AML-193 (cell line): ENCODE measurements at places on chromosomes 3 and 15.

GRCh38 chr3:170211668-170212067, 10.6 kb upstream of the PRKCI start:
- DNase-seq = no peak

- no peak for DNase-seq
These were observed 393.9 kb downstream of the RAP2B start for GRCh38 chr3:153555919-153556318.

- DNase-seq = no peak
These were observed 53.2 kb downstream of the TM4SF4 start for GRCh38 chr3:149527531-149528339.

DNA sequence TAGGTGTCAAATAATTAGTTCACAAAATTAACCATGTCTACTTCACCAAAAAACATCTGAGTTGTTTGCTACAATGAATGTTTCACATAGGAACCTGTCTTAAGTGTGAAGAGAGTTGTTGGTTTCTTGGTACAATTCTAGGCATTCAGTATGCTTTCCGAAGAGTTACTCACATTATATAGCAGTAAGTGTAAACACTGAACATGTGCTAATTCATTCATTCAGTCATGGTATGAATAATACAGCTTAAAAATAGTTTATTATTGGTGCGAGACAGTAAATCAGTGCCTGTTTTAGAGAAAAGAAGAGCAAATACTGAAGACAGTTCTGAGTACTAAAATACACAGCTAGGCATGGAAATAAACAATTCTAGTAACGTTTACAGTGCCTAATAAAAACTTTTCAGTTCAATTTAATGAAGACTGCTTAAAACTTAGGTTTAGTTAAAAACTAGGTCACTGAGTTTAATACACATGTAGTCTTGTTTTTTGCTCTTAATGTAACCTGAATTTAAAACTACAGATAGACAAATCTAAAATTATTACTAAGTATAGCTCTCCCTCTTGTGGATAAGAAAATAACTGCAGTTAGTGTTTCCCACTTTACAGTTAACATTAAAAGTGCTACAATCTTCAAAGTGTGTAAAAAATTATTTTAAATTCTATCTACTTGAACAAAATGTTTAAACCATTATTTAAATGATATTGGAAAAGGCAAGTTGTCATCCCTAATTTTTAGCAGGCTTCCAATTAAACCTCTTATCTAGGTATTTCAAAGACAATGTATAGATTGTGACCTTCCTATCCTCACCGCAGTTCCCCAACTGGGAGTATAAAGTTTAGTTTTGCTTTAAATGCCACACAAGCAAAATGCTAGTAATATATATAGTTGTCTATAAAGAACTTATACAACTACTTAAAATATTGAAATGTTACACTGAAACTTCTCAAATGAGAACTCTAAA, 20.1 kb upstream of the ZCWPW2 start:
- DNase-seq = peak; percentile 53

DNA sequence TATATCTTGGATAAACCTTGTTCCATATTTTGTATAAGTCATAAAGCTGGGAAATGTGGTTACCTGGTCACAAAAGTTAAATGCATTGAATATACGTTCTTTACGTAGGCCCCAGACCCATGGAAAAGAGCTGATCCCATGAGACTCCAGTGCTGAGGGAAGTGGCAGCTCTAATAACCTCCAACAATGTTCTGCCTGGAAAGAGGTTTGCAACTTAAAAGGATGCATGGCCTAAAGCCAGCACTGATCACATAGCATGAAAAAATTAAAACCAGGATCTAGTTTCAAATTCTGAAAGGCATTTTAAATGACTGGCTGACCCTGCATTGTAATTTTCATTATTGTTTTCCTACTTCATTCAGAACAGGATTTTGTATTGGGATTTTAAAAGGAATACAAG, 27.9 kb upstream of the STRIT1 start:
- DNase-seq = no peak

DNA sequence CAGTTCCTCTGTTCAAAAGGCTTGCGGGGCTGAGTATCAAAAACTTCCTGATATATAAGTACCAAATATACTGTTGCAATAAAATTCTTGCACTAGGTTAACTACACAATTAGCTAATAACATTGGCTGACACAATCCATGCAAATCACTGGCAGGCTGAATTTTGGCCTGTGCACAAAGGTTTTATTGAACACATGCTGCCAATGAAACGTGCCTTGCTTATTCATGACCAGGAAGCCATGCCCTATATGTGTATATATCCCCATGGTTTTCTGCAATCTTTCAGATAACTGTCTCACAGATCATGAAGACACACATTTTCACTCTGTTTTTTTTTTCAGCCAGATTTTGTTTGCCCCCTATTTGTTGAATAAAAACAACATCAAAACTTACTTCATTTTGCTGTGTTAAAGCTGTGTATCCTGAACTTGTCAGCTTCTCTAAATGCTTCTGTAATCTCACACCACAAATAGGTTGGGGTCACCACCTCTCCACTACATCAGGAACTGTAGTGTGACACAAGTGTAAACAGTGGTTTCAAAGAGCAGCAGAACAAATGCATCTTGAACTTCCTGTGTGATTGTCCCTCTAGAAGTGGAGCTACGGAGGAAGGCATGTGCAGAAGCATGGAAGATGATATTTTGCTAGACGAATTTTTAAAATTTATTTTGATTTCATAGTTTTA, 920.7 kb upstream of the NR2F2 start:
- no peak for DNase-seq

- DNase-seq = peak; percentile 84
These were observed 16.2 kb downstream of the XPC start for GRCh38 chr3:14162178-14162577.

GRCh38 chr3:152222327-152222726, 46.4 kb upstream of the MBNL1 start:
- peak; percentile 61 for DNase-seq

DNA sequence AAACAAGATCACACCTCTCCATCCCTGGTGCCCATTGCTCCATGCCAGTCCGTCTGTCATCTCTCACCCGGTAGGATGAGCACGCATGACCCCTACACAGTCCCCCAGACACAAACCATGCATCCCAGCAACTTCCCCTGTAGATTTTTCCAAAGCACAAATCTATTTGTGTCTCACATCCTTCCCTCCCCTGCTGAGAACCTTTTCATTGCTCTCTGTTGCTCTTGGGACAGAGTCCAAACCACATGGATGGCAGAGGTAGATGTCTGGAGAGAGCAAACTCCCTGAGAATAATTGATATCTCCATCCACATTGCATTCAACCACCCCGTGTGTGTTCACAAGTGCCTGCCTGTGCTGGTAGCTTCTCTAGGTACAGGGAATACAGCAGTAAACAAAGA, 29.9 kb upstream of the LRTM1 start:
- DNase-seq = no peak

- no peak for DNase-seq
These were observed 16.0 kb downstream of the ANKRD63 start for GRCh38 chr15:40266828-40267304.

GRCh38 chr3:170553788-170554757, 31.8 kb downstream of the SLC7A14 start:
- no peak for DNase-seq

DNA sequence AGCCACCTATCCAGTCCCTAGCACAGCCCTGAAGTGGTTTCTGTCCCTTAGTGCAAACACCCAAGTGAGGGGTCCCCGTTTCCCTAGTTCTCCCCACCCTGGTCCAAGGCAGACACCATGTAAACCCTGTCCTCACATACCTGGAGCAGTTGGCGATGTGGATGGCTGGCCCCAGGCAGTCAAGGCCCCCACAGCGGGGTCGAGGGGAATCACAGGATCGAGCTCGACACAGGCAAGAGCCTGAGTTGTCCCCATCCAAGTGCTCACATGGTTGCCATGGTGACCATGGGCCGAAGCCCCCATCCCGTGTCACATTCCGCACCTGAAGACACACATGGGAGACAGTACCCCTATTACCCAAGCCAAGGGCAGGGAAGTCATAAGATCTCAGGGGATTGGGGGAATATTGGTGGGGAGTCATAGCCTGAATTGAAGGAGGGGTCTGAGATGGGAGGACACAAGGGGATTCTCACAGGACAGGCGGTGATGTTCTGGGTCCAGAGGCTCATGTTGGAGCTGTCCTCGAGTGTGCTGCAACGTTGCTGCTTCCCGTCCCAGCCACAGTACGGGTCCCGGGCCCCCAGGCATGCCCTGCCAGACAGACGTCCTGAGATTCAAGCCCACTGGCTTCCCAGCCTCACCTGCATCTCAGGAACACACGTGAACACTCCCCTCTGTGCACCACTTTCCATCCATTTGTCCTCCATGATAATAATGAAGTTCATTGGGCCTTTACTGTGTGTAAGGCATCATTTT, 112.1 kb downstream of the SEMA5B start:
- no peak for DNase-seq

- DNase-seq = no peak
These were observed 887.8 kb downstream of the MCTP2 start for GRCh38 chr15:95119041-95119610.

DNA sequence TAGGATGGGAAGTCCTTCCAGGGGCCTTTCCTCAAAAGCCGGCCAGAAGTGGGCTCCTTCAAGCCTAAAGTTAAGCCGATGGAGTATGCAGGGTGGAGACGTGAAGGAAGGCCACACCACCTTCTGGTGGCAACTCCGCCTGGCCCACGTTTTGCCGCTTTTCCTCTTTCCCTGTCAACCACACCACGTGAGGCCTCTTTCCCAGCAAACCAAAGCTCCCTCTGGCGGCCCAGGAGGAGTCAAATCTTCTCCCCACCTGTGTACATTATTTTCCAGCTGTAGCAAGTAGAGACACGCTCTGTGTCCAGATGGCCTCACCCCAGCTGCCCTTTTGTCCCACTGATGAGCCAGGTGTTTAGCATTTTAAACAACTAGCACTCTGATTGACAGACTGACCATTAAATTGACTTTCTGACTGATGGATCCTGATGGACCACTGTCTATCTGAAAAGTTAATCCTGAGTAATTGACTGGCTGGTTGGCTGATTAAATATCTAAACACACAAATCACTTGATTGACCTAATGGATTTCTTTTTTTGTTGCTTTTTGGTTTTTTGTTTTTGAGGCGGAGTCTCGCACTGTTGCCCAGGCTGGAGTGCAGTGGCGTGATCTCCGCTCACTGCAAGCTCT, 59.6 kb upstream of the ZBTB38 start:
- DNase-seq = no peak
